ENCODE measurements at places on chromosomes 7 and 10.

DNA sequence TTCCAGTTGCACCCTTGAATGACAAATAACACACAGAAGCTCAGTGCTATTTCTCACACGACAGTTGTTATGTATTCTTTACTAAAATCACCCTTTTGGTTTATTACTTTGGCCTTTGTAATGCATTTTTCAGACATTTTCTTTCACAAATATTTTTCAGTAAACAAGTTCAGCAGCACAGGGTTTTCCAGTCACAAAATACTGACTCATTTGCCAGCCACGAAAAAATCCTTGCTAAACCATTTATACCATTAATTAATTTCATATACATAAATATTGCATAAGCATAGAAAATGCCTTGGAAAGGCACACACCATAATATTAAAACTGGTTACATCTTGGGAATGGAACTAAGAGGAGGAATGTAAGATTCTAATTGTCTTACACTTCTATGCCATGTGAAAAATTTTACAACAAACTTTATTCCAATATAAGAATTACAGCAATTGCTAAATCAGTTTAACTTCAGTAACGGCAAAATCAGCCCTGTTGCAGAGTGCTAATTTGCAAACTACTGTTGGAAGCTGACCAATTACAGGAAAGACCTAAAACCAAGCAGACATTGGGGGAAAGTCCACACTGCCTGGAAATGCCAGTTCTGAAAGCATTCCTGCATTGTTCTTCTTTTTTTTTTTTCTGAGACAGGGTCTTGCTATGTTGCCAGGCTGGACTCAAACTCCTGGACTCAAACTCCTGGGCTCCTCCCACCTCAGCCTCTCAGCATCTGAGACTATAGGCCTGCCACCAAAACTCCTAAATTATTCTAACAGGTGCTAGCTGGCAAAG lies 31.6 kb upstream of the PBLD start:
- no peak for DNase-seq

GRCh38 chr7:90726120-90726519 lies 130.0 kb downstream of the CDK14 start:
- no peak for DNase-seq

GRCh38 chr7:1459920-1460820 lies 900 bp upstream of the MICALL2 start:
- no peak for DNase-seq

- DNase-seq = no peak
Observed at GRCh38 chr7:133649593-133649992, 396.7 kb downstream of the EXOC4 start.

GRCh38 chr7:79714081-79714480 lies 260.6 kb upstream of the MAGI2 start:
- DNase-seq = no peak

- DNase-seq = no peak
Observed at GRCh38 chr7:74480861-74481417, 27.2 kb downstream of the GTF2IRD1 start.

- DNase-seq = no peak
Observed at GRCh38 chr7:70237831-70238575, 639.7 kb downstream of the AUTS2 start.

DNA sequence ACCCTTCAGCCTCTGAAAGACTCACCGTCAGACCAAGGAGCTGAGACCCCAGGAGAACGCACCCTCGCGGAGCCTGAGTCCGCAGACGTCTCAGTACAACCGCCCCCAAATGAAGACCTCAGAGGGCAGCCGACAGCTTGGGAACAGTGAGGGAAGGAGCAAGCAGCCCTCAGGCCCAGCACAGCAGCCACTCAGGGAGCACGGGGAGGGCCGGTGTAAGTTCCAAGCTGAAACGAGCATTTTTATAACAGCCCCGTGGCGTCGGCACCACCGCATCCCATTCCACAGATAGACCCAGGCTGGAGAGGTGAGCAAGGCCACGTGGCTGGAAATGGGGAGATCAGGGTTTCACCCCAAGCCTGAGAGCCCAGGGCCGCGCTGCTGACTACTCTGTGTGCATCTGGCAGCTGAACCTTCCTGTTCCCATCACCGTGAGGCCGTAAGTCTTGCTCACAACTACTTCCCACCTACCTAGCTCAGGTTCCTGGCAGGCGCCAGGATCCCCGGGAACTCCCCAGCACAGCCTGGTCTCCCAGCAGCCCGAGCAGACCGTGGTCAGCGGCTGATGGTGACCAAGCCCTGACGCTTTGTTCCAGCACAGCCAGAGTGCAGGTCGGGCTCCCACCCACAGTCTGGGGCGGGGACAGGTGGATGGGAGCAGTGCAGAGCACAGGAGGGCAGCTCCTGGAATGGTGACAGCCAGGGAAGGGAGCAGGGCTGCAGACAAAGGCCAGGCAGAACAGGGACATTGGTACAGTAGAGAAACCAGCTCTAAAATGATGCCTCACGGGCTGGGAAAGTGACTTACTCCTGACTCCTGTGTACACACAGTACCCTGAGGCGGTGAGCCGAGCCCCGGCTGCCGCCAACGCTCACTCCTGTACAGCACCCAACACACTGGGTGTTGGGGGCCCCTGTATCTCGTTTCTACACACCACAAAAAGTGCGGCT lies 6.1 kb upstream of the NOM1 start:
- DNase-seq = no peak

- DNase-seq = no peak
Observed at GRCh38 chr10:119297207-119297968, 90.0 kb downstream of the GRK5 start.

GRCh38 chr7:97021747-97022490 lies 2.7 kb downstream of the DLX5 start:
- no peak for DNase-seq

DNA sequence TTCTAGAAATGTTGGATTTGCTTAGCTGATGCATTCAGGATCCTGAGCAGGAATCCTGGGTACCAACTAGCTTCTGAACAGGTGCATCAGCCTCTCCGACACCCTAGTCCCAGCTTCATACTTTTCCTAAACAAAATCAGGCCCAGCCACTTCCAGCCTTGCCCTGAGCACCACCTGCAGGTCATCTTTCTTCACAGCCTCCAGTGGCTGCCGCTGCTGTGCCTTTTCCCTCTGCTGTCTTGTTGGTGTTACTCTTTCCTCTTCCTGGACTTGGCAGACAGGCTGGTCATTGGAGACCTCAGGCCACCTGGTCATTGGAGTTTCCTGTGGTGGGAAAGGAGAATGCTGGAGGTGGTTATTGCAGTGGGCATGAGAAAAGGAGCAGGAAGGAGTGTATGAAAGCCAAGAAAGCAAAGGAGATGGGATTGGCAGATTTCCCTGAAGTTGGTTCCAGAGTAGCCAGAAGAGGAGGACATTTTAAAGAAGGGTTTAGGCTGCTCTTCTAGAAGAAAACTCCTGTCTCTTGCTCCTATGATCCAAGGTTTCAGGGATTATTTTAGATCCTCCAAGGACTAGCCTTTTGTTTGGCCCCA lies 48.2 kb upstream of the NFKB2 start:
- peak; percentile 68 for DNase-seq

DNA sequence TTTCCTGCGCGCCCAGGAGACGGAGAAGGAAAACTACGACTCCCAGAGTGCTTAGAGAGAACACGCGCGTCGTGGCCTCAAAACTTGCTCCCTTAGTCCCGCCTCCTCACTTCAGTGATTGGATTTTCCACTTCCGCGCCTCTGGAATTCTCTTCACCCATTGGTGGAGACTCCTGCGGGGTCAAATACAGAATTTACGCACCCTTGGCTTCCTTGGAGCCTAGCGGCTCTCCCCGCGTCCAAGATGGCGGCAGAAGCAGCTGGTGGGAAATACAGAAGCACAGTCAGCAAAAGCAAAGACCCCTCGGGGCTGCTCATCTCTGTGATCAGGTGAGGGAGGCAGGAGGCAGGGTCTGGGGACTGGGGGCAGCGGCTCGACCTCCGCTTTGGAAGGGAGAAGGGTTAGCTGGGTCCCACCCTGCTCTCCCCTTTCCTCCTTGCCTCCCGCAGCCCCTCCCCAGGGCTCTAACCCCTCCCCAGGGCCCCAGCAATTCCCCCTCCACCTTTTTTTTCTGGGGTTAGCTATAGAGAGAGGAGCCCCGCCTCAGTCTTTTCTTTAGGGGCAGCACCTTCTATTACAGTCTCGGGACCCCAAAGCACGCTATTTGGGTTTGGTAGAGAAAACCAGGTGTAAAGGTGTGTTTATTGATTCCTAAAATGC lies at the start of gene EXOC4:
Gene EXOC4, plus strand, starts transcription at position 221 of the 661 bp plus-strand sequence.
- DNase-seq = peak; percentile 37

GRCh38 chr7:80182630-80183276 lies 48.1 kb downstream of the GNAI1 start:
- no peak for DNase-seq

DNA sequence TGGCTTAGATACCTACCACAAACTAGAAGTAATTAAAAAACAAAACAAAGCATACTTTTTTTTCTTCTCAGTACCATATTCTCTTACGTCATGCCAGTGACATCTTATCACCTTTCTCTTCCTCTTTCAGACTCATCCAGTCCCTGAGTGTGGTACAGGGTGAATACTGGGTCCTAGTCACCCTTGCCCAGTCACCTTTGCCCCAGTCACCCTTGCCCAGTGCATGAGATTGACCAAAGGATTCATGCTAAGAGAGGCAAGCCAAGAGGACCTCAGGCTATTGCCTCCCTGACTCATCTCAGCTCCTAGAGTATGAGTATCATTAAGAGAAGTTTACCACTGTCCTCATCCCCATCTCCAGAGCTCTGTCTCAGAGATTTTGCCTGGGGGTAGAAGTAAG lies 10.0 kb upstream of the TSPAN12 start:
- DNase-seq = no peak

DNA sequence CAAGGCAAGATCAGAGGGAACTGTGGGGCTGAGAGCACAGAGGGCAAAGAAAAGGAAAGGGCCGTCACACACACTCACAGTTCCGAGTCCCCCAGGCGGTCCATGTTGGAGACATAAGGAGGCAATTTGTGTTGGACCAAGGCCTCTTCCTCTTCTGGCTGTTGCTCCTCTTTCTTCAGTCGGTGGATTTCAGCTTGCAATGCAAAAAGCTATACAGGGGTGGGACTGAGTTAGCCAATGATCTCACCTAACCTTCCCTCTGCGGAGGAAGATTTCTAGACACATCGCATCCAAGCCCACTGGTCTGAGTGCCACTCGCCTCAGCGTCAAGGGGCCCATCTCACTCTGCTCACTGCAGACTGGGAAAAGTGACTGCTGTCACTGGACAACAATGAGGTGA lies 5.5 kb downstream of the WDR91 start:
- no peak for DNase-seq

DNA sequence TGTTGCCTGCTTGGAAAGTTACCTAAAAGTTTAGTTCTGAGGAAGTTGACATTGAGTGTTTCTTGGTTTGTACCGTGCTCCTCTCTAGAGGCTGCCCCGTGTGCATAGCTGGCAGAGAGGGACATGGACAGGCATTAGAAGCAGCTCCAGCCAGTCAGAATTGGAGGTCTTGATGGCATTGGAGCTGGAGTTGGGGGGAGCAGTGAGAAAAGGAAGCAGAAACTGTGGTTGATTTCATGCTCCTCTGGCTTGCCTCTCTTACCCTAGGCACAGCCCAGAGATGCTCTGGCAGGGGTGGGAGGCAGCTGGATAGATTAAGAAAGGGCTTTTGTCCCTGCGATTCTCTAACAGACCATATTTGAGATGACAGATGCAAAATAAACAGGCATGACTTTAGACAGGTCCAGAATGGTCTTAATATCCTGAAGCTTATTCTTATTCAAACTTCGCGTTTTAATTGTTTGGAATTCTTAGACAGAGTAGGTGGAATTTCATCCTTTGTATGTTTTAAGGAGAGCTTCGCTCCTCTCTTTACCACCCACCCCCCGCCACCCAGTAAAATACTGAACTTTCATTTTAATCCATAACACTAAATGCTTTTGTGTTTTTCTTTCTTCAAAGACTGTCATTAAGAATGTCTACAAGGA lies 73.5 kb upstream of the GLCCI1 start:
- DNase-seq = no peak

DNA sequence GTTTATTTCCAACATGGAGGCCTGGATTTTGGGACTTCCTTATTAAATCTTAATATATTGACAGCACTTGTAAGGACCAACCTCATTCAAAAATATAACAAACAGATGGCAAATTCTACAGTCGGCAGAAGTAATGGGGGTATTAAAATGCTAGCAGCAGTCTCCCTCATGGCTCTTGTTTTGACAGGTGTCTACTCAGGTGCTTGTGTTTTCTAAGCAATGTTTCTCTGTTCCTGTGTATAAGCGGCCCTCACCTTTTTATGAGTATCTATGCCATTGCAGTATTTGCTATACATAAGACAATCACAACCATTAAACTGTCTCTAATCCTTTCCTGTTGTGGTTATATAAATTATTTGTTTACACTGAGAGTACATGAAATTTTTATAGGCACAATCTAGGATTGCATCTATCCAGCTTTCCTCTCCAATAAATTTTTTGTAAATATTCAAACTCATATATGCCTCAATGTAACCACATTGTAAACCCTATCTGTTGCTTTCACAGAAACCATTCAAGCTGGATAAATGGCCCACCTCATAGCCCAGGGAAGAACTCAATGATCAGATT lies 65.4 kb upstream of the LRRTM3 start:
- DNase-seq = no peak

DNA sequence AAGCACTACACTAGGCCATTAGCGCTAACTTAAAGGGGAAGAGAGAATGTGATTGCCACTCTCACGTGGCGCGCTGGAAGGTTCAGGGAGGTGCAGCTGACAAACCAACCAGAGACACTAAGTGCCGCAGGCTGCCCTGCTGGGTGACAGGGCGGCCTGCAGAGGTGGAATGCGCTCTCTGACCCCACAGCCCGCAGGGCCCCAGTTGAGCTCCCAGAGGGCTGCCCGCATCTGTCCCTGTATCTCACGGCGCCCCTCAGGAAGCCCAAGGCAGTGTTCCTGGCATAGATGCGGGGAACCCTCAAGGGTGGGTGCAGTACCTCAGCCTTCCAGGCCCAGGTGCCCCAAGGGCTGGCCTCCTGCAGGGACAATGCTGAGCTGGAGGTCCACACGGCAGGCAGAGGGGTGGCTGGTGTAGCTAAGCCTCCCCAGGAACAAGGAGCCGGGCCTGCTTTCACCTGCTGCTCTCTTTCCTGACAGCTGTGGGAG lies 66.6 kb downstream of the CALML3 start:
- no peak for DNase-seq

DNA sequence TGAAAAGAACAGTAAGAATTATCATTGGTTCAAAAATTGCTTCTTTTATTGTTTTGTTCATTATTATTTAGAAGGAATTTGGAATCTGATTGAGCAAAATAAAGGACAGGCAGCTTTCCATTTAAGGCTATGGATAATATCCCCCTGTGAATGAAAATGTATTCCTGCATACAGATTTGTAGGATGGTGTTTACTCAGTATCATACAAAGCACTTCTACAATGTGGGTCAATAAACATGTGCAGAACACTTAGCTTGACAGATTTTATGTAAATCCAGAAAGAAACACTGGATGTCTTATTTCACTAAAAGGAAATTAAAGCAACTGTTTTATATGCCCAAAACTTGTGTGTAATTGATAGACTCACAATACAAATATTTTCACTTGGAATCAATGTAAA lies 189.7 kb downstream of the THSD7A start:
- DNase-seq = no peak

GRCh38 chr7:107889992-107890391 lies 991 bp upstream of the DLD start:
- no peak for DNase-seq

Data from 8988T (cell line).